ENCODE measurements at places on chromosomes 3 and 15.

DNA sequence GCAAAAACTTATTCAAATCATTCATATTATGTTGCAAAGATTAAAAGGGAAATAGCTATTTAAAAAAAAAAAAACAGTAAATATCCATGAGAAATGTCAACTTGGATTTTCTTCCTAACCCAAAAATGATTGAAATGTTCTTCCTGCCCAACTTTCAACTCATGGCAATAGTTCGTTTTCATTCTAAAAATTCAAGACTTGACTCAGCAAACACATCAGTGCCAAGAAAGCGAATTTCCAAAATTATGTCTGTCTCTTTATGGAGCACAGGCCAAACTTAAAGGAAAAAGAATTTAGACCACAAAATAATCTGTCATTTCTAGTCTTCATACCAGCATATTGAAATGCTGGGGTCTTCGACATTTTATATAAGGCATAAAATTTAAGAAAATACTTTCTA is 63.7 kb downstream of the MAGI1 start:
- no peak for DNase-seq

- no peak for DNase-seq
These were observed 535.6 kb upstream of the AGTR1 start for GRCh38 chr3:148162132-148162531.

DNA sequence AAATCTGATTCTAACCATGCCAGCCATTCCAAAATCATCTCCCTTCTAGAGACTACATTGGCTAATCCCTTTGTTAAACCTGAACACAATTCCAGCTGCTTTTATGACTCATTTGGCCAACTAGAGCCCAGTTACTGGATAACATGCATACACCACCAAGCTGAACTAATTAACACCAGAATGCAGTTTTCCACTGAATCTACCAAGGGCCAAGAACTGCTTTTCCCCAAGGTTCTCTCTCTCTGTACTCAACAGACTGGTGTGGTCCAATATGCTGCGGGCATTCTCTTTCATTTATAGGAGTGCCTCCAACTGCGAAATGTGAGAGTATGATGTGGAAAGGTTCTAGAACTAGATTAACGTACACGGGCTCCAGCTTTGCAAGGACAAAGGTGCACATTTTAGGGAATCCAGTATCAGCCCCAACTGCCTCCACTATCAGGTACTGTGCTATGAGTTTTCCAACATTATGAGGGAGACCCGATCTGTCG is 1.5 kb downstream of the CHSY1 start:
- DNase-seq: no peak

DNA sequence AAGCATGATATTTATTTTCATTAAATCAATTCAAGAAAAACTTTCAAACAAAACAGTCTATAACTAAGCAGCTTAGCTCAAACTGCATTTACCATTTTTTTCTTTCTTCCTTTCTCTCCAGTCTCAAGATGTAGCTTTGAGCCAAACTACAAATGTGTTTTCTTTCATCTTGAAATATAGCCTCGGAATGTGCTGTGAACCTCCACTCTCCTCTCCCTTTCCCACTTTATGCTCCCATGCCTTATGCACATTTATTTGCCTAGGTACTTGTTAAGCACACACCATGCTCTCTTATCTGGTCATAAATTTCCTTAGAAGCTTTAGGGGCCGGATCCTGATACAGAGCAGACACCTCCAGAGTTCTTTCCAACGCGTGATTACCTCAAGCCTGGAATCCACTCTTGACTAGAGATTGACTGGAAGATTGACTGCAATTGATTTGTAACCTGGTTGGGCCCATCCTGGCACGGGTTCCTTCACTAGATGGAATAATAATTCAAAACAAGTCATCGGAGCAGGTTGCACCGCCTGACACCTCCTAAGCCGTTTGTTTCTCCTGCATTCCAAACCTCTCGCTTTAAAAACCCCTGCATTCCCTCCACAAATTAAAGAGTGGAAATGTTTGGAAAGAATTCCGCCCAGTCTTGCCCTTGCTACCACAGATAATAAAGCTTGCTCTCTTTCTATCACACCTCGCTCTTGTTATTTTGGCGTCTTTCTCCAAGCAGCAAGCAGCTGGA is 344.7 kb downstream of the CHL1 start:
- DNase-seq: no peak

GRCh38 chr3:24119321-24119751 is 174.2 kb downstream of the NR1D2 start:
- DNase-seq: no peak

GRCh38 chr15:40932156-40932555 is 3.0 kb downstream of the DLL4 start:
- DNase-seq: no peak

DNA sequence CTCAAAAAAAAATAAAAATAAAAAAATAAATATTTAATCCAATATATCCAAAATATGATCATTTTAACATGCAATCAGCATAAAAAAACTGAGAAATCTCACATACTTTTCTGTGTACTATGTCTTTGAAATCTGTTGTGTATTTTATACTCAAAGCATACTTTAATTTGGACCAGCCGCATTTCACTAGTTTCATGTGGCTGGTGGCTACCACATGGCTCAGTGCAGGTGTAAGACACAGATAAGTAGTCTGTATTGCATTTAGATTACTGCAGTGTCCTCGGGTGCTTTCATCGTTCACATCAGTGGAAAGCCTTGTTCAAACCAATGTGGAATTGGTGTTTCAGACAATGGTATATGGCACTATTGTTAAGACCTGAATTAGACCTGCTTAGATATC is 11.0 kb downstream of the CRTC3 start:
- no peak for DNase-seq
